Esophagus muscularis mucosa (tissue), 4 donors: ENCODE measurements at places on chromosomes 1 and 21. TPM values are rescaled to one million over a fixed set of nuclear protein-coding genes. Genes with fewer than 3 reads are reported as not detected.

- peak overlapping the region; percentile 88 for H3K4me3 ChIP-seq
- peak overlapping the region; percentile 87 for H3K27ac ChIP-seq
- H3K27me3 ChIP-seq, result no peaks in the 10 kb centered on the region
- no peak for DNase-seq
- no peaks in the 10 kb centered on the region for H3K36me3 ChIP-seq
These were observed 47.9 kb upstream of the NBL1 start for GRCh38 chr1:19596065-19596713.

DNA sequence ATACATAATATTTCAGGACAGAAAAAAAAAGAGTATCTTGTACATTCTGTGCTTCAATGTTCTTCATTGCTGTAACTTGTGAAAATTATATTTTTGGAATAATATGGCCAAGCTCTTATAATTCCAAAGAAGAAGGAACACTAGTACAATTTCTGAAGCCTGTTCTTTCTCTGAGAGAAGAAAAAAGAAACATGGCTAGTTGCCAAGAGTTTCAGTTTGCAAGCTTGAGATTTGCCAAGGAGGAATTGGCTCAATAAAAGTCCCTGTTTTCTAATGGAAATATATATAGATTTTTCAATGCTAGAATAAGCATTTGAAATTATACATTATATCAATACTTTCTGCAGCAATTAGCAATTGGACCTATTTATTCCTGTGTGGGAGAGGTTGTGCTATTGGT lies 285.2 kb upstream of the NEGR1 start:
- DNase-seq, result no peak
- no peaks in the 10 kb centered on the region for H3K27me3 ChIP-seq
- H3K4me3 ChIP-seq, result no peak overlapping the region
- no peak overlapping the region for H3K27ac ChIP-seq

GRCh38 chr1:205358579-205358978 lies 1.9 kb upstream of the KLHDC8A start:
- no peak for DNase-seq
- no peaks in the 10 kb centered on the region for H3K27me3 ChIP-seq
- H3K27ac ChIP-seq, result no peak overlapping the region

DNA sequence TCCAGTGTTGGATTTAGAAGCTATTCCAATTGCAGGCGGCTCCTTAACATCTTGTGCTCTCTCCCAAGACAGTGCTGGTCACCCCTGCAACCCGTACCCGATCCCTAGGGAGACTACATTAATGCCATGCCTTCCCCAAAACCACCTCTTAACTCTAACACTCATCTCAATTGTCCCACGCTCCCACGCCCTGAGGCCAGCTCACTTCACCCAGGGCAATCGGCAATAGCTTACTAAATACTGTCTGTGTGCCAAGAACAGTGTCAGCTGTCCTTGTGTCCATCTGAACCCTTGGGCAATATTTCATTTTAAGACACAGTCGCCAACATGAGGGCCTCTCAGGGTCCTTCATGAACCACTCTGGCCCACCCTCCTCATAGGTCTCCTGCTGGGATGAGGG lies 13.9 kb downstream of the C1orf198 start:
- peaks cover 55% of the 10 kb centered on the region for H3K4me1 ChIP-seq
- DNase-seq, result no peak
- no peaks in the 10 kb centered on the region for H3K27me3 ChIP-seq
- H3K36me3 ChIP-seq, result peaks cover 21% of the 10 kb centered on the region
- no peak overlapping the region for H3K27ac ChIP-seq

DNA sequence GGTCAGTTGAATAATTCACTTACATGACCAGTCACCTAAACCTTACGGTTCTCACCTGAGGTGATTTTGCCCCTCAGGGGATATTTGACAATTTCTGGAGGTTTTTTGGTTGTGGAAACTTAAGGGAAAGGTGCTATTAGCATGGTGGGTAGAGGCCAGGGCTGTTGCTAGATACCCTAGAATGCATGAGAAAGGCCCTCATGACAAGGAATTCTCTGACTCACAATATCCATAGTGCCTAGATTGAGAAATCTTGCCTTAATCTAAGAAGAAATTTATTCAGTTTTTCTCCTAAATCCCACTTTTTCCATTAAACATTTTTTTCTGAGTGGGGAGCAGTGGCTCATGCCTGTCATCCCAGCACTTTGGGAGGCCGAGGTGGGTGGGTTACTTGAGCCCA lies 119.7 kb downstream of the TGFB2 start:
- H3K36me3 ChIP-seq, result no peaks in the 10 kb centered on the region
- H3K27ac ChIP-seq, result no peak overlapping the region
- no peak overlapping the region for H3K4me3 ChIP-seq

- no peak overlapping the region for H3K27ac ChIP-seq
- H3K4me3 ChIP-seq, result no peak overlapping the region
- H3K36me3 ChIP-seq, result peaks cover 74% of the 10 kb centered on the region
- H3K27me3 ChIP-seq, result no peaks in the 10 kb centered on the region
- no peak for DNase-seq
These were observed 18.1 kb downstream of the SON start for GRCh38 chr21:33560965-33561364.

- H3K27me3 ChIP-seq, result no peaks in the 10 kb centered on the region
- no peaks in the 10 kb centered on the region for H3K4me1 ChIP-seq
- no peak overlapping the region for H3K4me3 ChIP-seq
- DNase-seq, result no peak
- H3K27ac ChIP-seq, result no peak overlapping the region
- no peaks in the 10 kb centered on the region for H3K36me3 ChIP-seq
These were observed 401.1 kb upstream of the LYPLAL1 start for GRCh38 chr1:218772575-218772974.

- H3K4me1 ChIP-seq, result peaks cover 3% of the 10 kb centered on the region
- H3K27ac ChIP-seq, result no peak overlapping the region
- no peaks in the 10 kb centered on the region for H3K36me3 ChIP-seq
- no peak for DNase-seq
These were observed 76.7 kb downstream of the LRRC8D start for GRCh38 chr1:89897347-89898133.

GRCh38 chr1:59076612-59077011 lies 220.3 kb upstream of the FGGY start:
- no peaks in the 10 kb centered on the region for H3K27me3 ChIP-seq
- no peak overlapping the region for H3K27ac ChIP-seq
- H3K4me1 ChIP-seq, result no peaks in the 10 kb centered on the region
- no peak overlapping the region for H3K4me3 ChIP-seq
- DNase-seq, result no peak
- no peaks in the 10 kb centered on the region for H3K36me3 ChIP-seq

DNA sequence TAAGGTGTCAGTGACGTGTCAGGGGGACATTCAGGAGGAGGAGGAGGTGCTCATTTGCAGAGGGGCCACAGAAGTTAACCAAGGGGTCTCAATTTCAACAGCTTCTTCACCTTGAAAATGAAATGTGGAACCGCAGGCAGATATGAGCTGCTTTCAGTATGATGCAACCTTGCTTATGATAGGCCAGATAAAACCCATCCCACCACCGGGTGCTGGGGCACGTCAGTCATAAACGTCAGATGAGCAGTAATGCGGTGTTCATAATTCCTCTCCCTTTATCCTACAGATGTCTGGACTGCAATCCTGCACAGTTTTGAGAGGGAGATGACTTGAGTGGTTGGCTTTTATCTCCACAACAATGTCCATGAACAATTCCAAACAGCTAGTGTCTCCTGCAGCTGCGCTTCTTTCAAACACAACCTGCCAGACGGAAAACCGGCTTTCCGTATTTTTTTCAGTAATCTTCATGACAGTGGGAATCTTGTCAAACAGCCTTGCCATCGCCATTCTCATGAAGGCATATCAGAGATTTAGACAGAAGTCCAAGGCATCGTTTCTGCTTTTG lies 1.7 kb downstream of the PTGFR start:
- H3K27me3 ChIP-seq, result no peaks in the 10 kb centered on the region
- no peak overlapping the region for H3K4me3 ChIP-seq
- DNase-seq, result no peak
- H3K27ac ChIP-seq, result no peak overlapping the region
- H3K4me1 ChIP-seq, result peaks cover 19% of the 10 kb centered on the region

DNA sequence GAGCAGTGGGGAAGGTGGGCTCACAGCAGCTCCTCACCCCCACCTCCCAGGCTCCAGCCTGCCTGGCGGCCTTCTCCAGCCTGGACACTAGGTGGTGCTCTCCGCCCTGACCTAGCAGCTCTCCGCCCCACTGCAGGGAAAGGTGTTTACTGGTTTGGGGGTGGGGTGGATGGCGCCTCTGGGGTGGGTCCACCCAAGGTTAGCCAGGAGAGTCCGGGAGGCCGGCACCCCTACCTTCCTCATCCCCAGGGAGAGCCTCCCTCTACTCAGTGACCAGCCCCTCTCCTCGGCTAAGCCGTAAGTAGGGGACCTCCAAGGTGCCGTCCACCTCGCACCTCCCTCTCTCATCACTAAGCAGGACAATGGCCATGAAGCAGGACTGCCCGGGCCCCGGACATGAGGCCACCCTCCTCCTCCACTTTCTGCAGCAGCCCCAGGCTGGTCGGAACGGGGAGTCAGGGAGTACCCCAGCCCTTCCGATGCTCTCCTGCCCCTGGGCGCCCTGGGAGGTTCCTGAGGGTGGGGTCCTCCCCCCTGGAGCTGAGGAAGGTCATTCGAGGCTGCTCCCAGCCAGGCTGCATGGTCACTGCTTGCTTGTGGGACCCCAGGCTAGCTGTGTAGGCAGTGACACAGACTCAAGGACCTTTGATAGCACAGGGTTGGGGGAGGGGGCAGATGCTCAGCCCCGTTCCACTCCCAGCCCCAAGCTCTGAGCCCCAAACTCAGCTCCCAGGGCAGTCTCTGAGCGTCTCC lies 101.4 kb upstream of the VAMP3 start:
- no peaks in the 10 kb centered on the region for H3K27me3 ChIP-seq
- no peaks in the 10 kb centered on the region for H3K36me3 ChIP-seq
- H3K4me1 ChIP-seq, result peaks cover 7% of the 10 kb centered on the region
- H3K27ac ChIP-seq, result no peak overlapping the region

- H3K36me3 ChIP-seq, result no peaks in the 10 kb centered on the region
- H3K27me3 ChIP-seq, result no peaks in the 10 kb centered on the region
- no peak overlapping the region for H3K4me3 ChIP-seq
- no peak overlapping the region for H3K27ac ChIP-seq
- no peak for DNase-seq
These were observed 78.6 kb downstream of the KCNN3 start for GRCh38 chr1:154791292-154792166.

GRCh38 chr1:208235982-208236761 lies 8.0 kb downstream of the PLXNA2 start:
- H3K4me3 ChIP-seq, result no peak overlapping the region
- peak overlapping the region; percentile 78 for H3K27ac ChIP-seq
- peak; percentile 94 for DNase-seq
- H3K27me3 ChIP-seq, result no peaks in the 10 kb centered on the region
- H3K4me1 ChIP-seq, result peaks cover 100% of the 10 kb centered on the region
- H3K36me3 ChIP-seq, result no peaks in the 10 kb centered on the region

DNA sequence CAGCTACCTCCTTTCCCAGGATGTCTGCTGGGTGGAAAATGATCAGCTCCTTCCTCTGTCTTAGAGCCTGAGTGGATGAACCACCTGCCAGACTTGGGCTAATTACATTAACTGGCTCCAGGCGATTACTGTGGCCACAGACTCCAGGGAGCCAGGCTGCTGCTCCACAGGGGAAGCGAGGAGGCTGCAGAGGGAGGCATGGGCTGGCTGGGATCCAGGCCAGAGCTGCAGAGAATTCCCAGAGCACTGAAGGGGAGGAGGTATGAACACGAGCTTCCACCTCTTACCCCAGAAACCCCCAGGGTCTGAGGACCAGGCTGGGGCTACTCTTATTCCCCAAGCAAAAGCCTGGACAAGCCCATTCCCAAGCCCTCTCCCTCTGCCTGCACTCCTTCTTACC lies 136.0 kb upstream of the KLHDC7A start:
- H3K27me3 ChIP-seq, result no peaks in the 10 kb centered on the region
- no peak for DNase-seq
- H3K4me1 ChIP-seq, result no peaks in the 10 kb centered on the region
- no peak overlapping the region for H3K4me3 ChIP-seq
- no peaks in the 10 kb centered on the region for H3K36me3 ChIP-seq

GRCh38 chr1:228734881-228735801 lies at the start of gene RHOU:
Gene RHOU (plus strand): TSS chr1:228735479. CDS start chr1:228735743, 264 bp downstream.
- no peaks in the 10 kb centered on the region for H3K36me3 ChIP-seq
- peak within 1 kb of the TSS; percentile 97 for H3K4me3 ChIP-seq
- peaks cover 40% of the 10 kb centered on the region for H3K4me1 ChIP-seq
- no peaks in the 10 kb centered on the region for H3K27me3 ChIP-seq
- peak within 1 kb of the TSS; percentile 92 for H3K27ac ChIP-seq

DNA sequence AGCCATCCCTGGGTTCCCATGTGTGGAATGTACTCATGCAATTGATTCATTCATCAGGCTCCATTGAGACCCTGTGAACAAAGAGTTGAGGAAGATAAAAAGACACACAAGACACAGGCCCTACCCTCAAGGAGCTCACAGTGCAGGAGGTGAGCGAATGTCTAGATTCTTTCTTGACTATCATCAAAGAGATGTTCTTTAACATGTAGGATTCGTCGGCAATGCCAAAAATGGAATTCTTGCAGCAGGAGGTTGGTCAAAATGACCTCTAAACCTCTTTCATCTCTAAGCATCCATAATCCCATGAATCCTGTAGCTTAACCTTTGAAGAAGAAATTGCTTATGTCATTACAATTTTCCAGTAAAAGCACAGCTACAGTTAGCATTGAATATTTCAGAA lies 27.9 kb upstream of the TTF2 start:
- no peaks in the 10 kb centered on the region for H3K4me1 ChIP-seq
- no peaks in the 10 kb centered on the region for H3K27me3 ChIP-seq
- no peak overlapping the region for H3K27ac ChIP-seq
- DNase-seq, result peak; percentile 37

GRCh38 chr1:12163210-12163609 lies 3.6 kb upstream of the TNFRSF1B start:
- H3K4me3 ChIP-seq, result no peak overlapping the region
- DNase-seq, result no peak
- H3K4me1 ChIP-seq, result peaks cover 37% of the 10 kb centered on the region
- H3K27me3 ChIP-seq, result no peaks in the 10 kb centered on the region

GRCh38 chr1:178706432-178706831 lies 18.6 kb upstream of the RALGPS2 start:
- H3K27me3 ChIP-seq, result no peaks in the 10 kb centered on the region
- no peak overlapping the region for H3K27ac ChIP-seq
- no peak overlapping the region for H3K4me3 ChIP-seq
- no peaks in the 10 kb centered on the region for H3K36me3 ChIP-seq

Gene RCSD1
- 18.7 TPM for total RNA-seq

Gene ATF3
- total RNA-seq, result 4.1 TPM

Gene KCNK1
- total RNA-seq, result 1.2 TPM

Gene MAEL
- total RNA-seq, result 1.2 TPM

Gene NHLH1
- total RNA-seq, result not detected

Gene PAX7
- not detected for total RNA-seq

Gene NBPF6
- total RNA-seq, result not detected

Gene OR2T29
- not detected for total RNA-seq

Gene IFFO2
- total RNA-seq, result 40.3 TPM

Gene CTSK
- 34.1 TPM for total RNA-seq

Gene KIF21B
- total RNA-seq, result 2.2 TPM
